ENCODE measurements at places on chromosomes 7 and 10. TPM values are rescaled to one million over a fixed set of nuclear protein-coding genes. Genes with fewer than 3 reads are reported as not detected.

GRCh38 chr7:22952306-22953015, 61.5 kb downstream of the HYCC1 start:
- DNase-seq: no peak

Gene SLC18A2
- 0.35 TPM for total RNA-seq

DNA sequence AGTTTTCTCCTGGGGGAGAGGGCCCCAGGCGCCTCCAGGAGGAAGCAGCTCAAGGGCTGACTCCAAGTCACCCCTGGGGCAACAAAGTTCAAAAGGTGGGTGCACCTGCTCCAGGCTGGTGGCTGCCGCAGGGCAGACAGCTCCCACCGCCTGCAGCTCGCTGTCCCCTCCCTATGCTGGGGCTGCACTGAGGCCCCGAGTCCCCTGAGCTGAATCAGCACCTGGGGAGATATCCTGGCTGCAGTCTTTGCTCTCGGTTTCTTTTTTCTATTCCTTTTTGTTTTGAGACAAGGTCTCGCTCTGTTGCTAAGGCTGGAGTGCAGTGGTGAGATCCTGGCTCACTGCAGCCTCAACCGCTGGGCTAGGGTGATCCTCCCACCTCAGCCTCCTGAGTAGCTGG, 183.4 kb downstream of the DNAJB6 start:
- DNase-seq: no peak

DNA sequence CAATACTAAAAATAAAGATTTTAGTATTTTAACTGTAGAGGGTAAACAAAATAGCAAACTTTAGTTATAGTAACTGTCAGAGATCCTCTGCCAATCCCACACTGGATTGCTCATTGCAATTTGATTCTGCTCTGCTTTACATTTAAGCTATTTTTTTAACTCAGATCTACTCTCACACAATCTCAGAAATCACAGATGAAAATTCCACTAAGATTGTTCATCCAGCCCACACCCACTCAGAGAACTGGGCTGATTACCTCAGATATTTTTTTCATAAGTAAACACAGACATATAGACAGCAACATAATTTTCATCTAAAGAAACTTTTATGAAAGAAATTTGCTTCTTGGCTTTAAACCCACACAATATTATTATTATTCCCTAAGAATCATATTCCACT, 7.0 kb downstream of the OSBPL3 start:
- DNase-seq: no peak

Gene TMEM139
- not detected for total RNA-seq

GRCh38 chr7:73727952-73728351, 8.5 kb upstream of the STX1A start:
- no peak for DNase-seq

Gene HOXA6
- total RNA-seq: not detected

Gene STOX1
- not detected for total RNA-seq

DNA sequence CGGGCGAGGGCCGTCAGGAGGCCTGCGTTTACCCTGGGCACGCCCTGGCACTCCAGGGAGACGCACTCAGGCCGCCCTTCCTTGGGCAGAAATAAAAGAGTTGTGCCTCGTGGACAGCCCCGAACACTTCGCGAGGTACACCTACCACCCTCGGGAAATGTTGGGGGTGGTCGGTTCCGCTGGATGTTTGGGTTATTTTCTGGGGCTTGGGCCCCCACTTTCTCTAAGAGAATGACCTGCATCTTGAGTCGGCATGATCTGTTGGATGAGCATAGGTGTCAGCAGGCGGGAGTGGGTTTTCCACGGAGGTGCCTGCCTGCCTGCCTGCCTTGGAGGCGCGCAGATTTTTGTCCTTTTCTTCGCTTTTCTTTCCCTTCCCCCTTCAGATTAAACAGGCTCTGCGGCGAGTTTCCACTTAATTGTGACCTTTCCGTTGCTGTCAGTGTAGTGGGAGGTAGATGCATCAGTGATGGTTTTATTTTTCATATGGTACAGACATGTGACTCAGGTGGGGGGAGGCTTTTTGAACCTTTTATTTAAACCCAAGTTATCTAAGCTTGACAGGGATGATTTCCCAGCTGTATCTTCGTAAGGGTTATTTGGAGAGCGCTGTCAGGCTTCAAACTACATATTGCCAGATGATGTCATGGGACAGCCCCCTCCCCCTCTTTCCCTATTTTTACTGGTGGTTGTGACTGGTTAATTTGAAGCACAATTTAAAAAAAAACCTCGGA, 661 bp downstream of the HECTD2 start:
- DNase-seq: no peak

GRCh38 chr7:25369786-25370185, 141.5 kb upstream of the NPVF start:
- no peak for DNase-seq

- DNase-seq: no peak
These were observed 18.8 kb downstream of the MRPS24 start for GRCh38 chr7:43850348-43851116.

Gene TDRD1
- not detected for total RNA-seq

- no peak for DNase-seq
These were observed 61.3 kb downstream of the DNAH11 start for GRCh38 chr7:21603972-21604749.

GRCh38 chr10:108598831-108599230, 1324.5 kb downstream of the XPNPEP1 start:
- no peak for DNase-seq

DNA sequence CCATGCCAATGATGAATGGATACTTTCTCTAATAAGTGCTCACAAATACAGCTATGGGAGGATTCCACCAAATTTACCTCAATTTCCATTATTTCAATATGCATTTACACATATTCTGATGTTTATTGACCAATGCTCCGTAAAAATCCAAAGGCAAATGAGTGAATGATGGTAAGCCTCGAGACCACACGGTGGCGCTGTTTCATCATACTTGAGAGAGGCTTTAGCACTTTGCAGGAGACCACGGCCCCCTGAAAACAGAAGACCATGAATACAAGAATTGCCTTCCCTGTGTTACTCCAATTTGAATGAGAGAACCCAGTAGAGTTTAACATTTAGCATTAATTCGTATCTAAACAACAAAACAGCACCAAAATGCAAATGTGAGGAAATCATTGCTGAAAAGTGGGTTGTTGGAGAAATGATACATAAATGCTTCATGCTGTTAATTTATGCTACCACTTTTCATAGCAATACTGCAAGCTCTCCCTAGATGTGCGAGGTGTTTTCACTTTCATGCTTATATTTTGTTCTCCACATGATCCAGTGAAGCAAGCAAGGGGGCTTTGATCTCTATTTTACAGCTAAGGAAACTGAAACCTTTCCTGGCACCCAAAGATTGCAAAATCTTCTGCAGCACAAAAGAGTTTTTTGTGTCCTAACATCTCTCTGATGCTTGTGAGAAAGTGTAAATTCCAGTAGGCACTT, 35.4 kb downstream of the TRIL start:
- no peak for DNase-seq

Gene EGR2
- total RNA-seq: 3.3 TPM

DNA sequence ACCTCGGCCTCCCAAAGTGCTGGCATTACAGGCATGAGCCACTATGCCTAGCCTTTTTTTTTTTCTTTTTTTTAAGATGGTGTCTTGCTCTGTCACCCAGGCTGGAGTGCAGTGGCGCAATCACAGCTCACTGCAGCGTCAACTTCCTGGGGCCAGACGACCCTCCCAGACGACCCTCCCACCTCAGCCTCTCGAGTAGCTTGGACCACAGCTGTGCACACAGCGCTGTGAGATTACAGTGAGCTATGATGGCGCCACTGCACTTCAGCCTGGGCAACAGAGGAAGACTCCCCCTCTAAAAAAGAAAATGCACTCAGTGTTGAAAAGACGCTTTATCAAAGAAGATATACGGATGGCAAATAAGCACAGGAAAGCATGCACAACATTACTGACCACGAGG, 16.5 kb upstream of the WIPI2 start:
- DNase-seq: no peak
